ENCODE measurements at places on chromosomes 16 and 17.

- no peak for DNase-seq
Measured at GRCh38 chr17:75937652-75938051, 3.2 kb downstream of the FBF1 start.

DNA sequence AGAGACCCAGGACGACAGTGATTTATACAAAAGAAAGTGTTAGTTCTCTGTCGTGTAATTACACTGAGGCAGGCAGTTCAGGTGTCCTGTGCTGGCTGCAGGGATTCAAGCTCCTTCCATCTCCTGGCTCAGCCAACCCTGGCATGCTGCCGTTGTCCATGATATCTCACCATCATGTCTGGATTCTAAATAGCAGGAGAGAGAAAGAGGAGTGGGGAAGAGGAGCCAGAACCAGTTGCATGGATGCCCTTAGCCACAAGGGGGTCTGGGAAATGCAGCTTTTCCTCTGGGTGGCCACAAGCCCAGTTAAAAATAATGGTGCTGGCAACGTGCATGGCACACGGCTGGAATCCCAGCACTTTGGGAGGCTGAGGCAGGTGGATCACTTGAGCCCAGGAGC, 9.7 kb downstream of the C16orf54 start:
- DNase-seq = no peak

GRCh38 chr17:65523411-65523810, 38.0 kb downstream of the AXIN2 start:
- no peak for DNase-seq

DNA sequence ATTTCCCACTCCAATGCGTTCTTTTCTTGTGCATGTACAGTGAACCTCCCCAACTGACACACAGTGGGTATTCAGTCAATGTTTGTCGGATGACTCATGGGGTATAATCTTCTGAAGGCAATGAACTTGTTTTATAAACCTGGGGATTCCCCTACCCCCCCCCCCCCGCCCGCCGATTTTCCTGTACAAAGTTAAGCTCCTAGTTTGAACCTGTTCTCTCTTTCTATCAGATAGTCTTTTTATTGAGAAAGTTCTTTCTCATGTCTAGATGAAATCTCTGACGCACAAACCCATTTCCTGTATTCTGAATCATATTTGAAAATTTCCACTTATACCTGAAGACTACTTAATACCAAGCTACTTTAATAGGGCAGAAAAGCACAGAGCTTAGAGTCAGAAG, 338.3 kb downstream of the CA10 start:
- no peak for DNase-seq

- DNase-seq = no peak
Measured at GRCh38 chr17:8855477-8856204, 11.8 kb downstream of the PIK3R6 start.

GRCh38 chr16:35194681-35195080, 1735.3 kb downstream of the TP53TG3F start:
- DNase-seq = no peak

- no peak for DNase-seq
Measured at GRCh38 chr16:2841606-2842339, 11.7 kb downstream of the ZG16B start.

DNA sequence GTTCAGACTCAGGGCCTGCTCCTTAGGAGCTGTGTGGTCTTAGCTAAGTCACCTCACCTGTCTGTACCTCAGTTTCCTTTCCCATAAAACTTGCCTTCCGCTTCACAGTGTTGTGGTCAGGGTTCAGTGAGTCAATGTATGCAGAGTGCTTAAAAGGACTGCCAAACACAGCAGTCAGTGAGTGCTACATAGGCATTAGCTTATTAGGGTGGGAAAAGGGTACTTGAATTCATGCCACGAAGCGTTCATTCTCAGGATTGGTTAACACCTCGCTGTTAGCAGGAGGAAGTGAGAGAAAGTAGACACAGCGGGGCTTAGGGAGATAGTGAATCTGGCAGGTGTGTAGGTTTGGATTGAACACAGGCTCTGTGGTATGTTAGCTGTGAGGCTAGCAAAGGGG, 155.2 kb downstream of the SHISA9 start:
- DNase-seq = no peak

GRCh38 chr16:31456988-31457360, 2.3 kb upstream of the ARMC5 start:
- no peak for DNase-seq

DNA sequence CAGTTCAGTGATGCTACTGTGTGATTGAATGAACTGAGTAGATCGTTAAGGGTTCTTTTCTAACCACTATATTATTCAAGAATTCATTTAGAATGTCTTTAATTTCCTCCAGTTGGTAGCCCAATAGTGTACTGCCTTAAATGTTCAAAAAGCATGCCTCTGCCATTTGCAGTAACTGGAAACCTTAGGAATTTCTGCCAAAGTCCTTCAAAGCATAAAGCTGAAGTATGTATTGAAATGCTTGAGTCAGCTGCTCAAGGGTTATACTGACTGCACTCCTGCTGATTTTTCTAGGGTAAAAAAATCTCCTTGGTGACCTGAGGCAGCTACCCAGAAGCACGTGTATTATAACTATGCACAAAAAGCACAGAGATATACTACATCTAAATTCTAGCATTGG, 56.5 kb downstream of the SNTB2 start:
- no peak for DNase-seq

- no peak for DNase-seq
Measured at GRCh38 chr16:65660390-65660789, 538.5 kb upstream of the CDH11 start.

DNA sequence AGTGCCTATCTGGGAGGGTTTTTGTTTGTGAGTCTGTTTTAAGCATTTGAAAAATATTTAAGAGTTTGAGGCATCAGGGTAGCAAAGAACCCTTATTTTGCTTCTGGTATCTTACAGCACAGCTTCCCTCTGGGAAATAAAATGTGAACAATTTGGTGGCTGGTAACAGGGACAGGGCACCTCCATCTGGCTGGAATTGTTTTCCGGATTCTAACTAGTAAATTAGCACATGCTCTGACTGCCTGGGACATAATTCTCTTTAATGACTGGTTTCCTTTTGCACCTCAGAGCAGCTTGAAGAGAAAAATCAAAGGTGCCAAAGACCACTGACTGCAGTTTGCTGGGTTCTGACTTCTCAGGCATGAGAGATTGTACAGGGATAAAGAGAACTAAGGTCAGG, 469.1 kb downstream of the GRIN2A start:
- DNase-seq = no peak

DNA sequence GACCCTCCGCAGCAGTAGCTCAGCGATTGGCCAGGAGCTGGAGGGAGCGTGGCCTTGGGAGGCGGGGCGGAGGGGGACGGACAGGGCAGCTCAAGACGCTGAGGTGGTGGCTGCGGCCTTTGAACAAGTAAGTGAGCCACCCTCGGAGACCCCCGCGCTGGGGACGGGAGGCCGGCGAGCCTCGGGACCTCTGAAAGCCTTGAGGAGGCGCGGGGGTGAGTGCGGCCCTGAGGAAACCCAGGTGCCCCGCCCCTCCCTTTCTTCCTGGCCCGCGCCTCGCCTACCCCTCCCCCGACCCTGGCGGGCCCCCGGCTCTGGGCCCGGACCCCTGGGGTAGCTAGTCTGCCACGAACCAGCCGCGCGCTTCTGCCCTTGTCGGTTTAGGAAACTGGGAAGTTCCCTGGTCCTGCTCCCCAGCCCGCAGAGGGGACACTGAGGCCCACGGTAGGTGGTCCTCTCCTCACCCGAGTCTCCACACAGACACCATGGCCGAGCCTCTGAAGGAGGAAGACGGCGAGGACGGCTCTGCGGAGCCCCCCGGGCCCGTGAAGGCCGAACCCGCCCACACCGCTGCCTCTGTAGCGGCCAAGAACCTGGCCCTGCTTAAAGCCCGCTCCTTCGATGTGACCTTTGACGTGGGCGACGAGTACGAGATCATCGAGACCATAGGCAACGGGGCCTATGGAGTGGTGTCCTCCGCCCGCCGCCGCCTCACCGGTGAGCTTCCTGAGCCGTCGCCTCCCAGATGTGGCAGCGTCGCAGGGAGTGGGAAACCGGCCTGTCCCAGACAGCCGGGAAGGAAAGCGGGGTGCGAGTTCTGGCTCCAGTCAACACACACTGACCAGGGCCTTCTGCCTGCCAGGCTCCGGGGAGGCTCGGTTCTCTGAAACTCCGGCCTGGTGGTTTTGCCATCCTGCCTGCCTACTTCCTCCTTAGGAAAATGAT, at the start of gene MAPK7:
MAPK7 (plus strand) TSS at position 83 of the 945 bp plus-strand sequence; CDS start at position 486, 403 bp downstream.
- DNase-seq = no peak

DNA sequence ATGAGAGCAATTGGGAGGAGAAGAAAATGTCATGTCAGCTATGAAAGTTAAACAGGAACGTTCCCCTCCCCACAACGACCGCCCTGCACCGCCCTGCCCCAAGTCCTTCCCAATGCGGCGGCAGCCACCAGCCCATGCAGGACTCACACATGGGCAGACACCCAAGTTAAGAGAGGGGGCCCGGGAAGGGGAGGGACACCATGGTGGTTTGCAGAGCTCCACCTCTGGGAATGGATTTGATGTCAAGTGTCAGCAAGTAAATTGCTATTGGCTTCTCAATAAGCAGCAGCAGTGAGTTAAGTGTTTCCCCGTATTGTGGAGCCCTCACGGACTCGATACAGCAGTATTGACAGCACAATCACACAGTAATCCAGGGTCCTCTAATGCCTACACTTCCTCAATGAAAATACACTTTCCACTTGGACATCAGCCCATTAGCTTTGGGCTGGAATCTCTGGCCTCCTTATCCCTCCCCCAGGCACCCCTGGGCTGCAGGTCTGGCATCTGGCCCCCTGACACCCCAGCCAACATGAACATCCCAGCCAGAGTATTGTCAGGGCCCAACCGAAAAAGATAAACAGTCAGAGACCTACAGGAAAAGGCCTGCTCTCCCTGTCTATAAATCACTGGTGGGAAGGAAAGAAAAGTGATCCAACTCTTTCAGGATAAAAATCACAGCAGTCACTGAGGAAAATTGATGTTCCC, 22.6 kb downstream of the ZFHX3 start:
- DNase-seq = no peak

GRCh38 chr16:1288813-1289476, 20.5 kb upstream of the UBE2I start:
- no peak for DNase-seq

- no peak for DNase-seq
Measured at GRCh38 chr16:23081675-23082119, 67.6 kb downstream of the USP31 start.

DNA sequence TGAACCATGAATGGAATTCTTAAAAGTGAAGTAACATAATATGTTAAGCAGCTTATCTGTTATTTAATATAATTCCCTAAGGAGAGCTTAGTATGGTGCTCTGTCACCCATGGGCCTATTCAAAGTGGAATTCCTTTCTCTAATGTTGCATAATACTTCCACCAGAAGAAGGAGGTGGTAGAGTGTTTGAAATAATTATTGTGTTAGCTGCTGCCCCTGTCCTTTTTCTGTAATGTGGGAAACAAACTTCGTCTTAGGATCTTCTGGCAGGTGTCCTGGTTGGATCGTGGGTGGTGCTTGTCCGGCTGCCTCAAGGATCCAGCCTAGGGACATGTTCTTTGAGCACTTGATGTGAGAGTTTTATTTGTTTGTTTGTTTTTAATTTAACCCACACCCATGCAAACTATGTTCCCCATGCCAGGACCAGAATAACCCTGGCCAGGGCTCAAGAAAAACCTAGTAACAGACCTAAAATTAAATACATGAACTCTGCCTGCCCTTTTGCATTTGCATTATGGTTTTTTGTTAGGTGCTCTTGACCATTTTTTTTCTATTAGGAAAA, 46.1 kb downstream of the ZNRF1 start:
- no peak for DNase-seq

DNA sequence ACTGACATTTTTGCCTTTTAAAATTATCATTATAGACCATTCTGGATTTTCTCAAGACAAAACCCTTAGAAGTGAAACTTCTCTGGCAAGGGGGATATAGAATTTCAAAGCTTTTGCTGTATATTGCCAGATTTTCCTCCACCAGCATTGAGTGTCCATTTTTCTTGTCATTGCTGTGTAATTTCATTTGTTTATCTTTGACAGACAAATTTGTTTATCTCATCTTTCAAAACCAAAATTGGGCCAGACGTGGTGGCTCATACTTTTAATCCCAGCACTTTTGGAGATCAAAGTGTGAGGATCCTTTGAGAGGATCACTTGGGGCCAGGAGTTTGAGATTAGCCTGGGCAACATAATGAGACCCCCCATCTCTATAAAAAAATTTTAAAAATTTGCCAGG, 16.0 kb upstream of the ARL2BP start:
- no peak for DNase-seq

- DNase-seq = no peak
Measured at GRCh38 chr16:66204756-66205155, 161.7 kb upstream of the CDH5 start.

GRCh38 chr17:34706029-34706428, 126.6 kb downstream of the TMEM132E start:
- no peak for DNase-seq

- DNase-seq = peak; percentile 67
Measured at GRCh38 chr16:69396187-69397061, 10.6 kb upstream of the TERF2 start.

DNA sequence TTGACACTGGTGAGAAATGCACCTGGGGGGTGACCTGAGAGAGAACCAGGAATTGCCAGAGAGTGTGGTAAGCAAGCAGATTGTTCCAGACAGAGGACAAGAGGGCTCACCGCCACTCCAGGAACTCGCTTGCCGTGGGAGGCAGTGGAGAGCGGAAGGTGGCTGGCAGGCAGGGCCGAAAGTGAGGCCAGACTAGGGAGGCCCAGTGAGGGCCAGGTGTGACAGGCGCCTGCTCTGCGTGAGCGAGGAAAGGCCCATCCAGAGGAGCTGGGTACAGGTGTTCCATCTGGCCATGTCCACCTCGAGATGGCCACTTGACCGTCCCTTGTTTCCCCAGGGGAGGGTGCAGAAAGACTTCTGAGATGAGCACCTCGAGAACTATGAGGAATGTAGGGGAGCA, 11.9 kb upstream of the MYO15B start:
- no peak for DNase-seq

DNA sequence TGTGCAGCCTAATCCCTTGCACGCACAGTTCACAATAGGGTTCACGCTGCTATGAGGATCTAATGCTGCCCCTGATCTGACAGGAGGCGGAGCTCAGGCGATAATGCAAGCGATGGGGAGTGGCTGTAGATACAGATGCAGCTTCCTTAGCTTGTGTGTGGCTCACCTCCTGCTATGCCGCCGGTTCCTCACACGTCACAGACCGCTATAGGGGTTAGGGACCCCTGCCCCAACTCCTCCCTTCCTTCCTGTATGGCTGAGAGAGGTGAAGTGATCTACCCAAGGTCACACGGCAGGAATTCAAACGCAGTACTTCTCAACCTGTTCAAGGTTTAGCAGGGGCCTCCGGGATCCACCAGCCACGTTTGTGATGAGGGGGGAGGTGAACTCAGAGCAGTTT, 13.4 kb upstream of the PLLP start:
- DNase-seq = no peak
